ENCODE measurements at places on chromosomes 7 and 10. TPM values are rescaled to one million over a fixed set of nuclear protein-coding genes. Genes with fewer than 3 reads are reported as not detected.

DNA sequence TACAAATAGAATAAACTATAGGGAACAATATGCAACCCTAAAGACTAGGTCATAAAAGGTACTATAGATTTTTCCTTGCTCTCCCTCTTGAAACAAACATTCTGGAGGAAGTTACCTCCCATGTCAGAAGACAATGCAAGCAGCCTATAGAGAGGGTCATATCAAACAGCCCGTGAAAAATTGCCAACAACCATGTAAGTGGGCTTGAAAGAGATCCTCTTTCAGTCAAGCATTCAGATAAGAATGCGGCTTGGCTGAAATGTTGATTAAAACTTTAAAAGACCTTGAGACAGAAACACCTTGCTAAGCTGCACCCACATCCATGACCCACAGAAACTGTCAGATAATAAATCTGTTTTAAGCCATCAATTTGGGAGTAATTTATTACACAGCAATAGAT is 526.6 kb upstream of the GHITM start:
- no peaks in the 10 kb centered on the region for H3K4me1 ChIP-seq
- DNase-seq: no peak
- no peaks in the 10 kb centered on the region for H3K27me3 ChIP-seq
- H3K4me3 ChIP-seq: no peak overlapping the region

DNA sequence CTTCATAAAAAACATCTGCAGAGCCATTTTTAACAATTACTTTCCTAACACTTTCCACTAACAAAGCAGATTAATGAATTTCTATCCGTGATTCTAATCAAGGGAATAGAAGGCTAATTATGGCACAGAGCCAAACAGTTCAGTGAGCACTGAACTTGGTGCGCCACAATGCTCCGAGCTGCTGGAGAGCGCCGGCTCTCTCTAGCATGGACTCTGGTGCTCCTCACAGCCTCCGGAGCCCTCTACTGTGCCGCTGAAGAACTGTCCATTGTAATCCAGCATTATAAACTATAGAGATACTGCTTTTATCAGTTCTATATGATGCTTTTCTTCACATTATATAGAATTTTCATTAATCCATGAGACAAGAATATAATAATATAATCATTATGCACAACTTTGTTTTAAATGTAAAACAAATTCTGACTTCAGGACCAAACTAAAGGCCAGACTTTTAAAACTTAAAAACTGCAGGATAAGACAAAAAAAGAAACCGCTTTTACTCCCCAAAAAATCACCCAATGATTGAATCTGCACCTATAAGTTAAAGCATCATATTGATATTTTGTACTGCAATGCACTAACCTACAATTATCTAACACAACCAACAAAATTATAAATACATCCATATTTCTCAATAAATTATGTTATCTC is 123.6 kb downstream of the RNF32 start:
- H3K36me3 ChIP-seq: no peaks in the 10 kb centered on the region
- no peak overlapping the region for H3K4me3 ChIP-seq
- no peaks in the 10 kb centered on the region for H3K27me3 ChIP-seq
- peak; percentile 49 for DNase-seq

- DNase-seq: no peak
- H3K36me3 ChIP-seq: no peaks in the 10 kb centered on the region
- no peak overlapping the region for H3K27ac ChIP-seq
- no peaks in the 10 kb centered on the region for H3K4me1 ChIP-seq
Measured at GRCh38 chr7:112533591-112533990, 52.8 kb downstream of the LSMEM1 start.

DNA sequence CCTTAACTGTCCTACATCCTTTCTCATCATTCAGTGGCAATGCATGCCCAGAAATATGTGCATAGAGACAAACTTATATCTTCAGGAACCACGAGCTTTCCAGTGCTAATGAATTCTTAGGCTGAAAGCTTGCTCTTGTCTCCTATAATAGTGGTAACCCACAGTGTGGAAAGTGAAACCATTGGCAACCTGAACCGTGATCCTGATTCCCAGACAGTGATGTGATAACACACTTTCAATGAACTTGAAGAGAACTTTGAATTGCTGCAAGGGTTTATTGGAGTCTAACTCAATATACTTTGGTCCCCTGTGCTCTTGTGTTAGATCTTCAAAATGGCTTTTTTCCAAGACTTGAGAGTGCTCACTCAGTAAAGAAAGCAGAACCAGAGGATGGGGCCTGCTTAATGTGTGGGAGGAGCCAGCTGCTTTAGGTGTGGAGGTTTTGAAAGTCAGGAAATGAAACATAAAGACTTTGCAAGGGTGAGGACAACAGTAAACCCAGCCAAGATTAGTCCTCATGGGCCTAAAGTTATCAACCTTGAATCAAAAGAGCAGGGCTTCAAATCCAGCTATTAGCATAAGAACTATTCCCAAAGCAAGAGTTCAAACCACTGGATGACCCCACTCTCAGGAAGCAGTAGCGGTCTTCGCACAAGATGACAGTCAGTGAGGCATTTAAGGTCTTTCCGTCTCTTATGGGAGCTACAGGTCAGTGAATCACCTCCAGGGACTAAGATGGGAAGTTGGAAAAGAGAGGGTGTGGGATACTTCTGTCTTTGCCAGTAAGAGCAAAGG is 332.4 kb upstream of the NRP1 start:
- no peaks in the 10 kb centered on the region for H3K36me3 ChIP-seq
- no peaks in the 10 kb centered on the region for H3K27me3 ChIP-seq
- no peak overlapping the region for H3K4me3 ChIP-seq
- H3K4me1 ChIP-seq: no peaks in the 10 kb centered on the region

GRCh38 chr10:38025283-38025682 is 14.8 kb downstream of the ZNF33A start:
- no peaks in the 10 kb centered on the region for H3K27me3 ChIP-seq
- peaks cover 2% of the 10 kb centered on the region for H3K4me1 ChIP-seq
- no peak overlapping the region for H3K27ac ChIP-seq
- H3K36me3 ChIP-seq: peaks cover 44% of the 10 kb centered on the region
- DNase-seq: no peak

DNA sequence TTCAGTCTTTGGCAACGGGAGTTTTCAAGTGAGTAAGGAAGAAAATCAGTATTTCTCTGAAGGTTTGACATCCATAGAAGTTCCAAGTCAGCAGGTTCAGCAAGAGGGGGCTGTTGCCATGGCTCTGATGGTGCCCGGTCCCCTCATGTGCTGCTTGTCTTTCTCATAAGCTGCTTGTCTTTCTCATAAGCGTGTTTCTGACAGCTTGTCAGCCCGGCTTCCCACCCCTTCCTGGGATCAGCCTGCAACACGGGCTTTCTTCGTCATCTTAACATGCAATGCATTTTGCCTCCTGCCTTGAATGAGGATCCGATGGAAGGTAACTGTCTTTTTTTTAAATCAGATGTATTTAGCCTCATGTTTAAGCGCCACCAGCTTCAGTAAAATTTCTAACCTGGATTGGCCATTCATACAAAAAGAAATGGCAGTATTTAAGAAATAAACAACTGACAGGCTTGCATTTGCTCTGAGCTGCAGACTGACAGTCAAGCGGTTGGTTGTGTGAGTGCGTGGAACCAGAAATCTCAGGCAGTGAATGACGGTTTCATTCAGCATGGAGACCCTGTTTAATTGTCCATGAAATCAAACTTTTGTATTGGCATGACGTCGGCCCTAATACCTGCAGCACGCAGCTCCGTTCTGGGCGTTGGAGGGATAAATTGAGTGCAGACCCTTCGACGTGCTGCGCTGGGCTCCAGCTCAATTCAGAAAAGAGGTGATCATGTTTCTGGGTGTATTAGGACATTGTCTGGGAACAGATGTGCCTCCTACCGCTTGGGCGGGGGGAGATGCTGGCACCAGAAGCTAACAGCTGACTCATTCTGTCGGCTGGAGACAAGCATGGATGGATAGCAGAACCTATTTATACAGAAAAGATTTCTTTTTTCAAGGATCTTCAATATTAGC is 454.7 kb upstream of the FOXK1 start:
- H3K36me3 ChIP-seq: no peaks in the 10 kb centered on the region
- no peaks in the 10 kb centered on the region for H3K4me1 ChIP-seq
- no peak for DNase-seq
- H3K27me3 ChIP-seq: no peaks in the 10 kb centered on the region

DNA sequence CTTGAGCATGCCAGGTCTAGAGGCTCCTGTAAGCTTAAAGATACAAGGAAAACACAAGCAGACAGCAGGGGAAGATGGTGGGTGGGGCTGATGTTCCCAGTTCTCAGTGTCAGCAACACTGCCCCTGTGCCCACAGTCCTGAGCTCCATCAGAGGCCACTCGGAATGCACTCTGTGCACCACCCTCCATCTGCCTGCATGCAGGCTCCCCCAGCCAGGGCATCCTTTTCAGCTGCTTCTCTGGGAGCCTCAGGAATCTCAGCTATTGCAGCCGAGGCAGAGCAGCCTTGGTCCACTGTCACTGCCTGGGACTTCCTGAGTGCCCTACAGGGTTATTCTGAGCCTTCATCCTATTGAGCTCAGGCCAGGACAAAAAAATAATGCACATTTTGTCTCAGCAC is 22.2 kb downstream of the LBX1 start:
- no peaks in the 10 kb centered on the region for H3K36me3 ChIP-seq
- no peaks in the 10 kb centered on the region for H3K4me1 ChIP-seq
- no peak for DNase-seq
- H3K27ac ChIP-seq: no peak overlapping the region

DNA sequence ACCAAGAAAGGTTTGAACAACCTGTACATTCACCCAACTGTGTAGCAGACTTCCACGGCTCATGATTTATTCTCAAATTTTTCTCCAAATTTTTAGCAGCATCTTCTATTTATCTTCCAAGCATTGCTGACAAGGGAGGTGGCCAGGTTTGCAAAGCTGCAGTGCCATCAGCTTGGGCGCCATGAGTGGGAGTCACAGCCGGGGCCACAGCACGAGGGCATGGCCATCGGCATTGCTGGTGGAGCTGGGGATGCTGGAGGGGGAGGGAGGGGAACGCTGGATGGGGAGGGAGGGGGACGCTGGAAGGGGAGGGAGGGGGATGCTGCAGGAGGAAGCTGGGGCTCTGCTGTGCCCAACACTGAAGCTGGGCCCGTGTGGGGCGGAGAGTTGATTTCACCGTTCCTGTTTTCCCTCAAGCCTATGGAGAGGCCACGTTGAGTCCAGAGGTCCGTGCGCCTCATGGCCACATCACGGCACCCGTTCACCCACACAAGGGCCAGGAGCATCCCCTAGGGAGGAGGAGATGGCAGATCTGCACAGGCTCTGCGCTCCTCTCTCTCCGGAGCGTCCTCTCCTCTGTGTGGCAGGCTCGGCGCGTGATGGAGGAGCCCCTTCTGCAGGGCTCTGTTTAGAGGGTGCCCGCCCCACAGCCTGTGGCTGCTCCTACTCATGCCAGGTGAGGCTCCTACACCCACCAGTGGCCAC is 520.2 kb downstream of the DNAJB6 start:
- H3K4me3 ChIP-seq: no peak overlapping the region
- H3K27ac ChIP-seq: no peak overlapping the region
- H3K27me3 ChIP-seq: no peaks in the 10 kb centered on the region
- H3K36me3 ChIP-seq: no peaks in the 10 kb centered on the region
- DNase-seq: no peak
- H3K4me1 ChIP-seq: peaks cover 5% of the 10 kb centered on the region

GRCh38 chr10:19668116-19668515 is 148.1 kb upstream of the PLXDC2 start:
- no peaks in the 10 kb centered on the region for H3K4me1 ChIP-seq
- no peaks in the 10 kb centered on the region for H3K27me3 ChIP-seq
- DNase-seq: no peak
- no peak overlapping the region for H3K27ac ChIP-seq

GRCh38 chr7:139655305-139655704 is 122.5 kb downstream of the HIPK2 start:
- H3K27ac ChIP-seq: no peak overlapping the region
- H3K27me3 ChIP-seq: no peaks in the 10 kb centered on the region
- no peak overlapping the region for H3K4me3 ChIP-seq
- no peaks in the 10 kb centered on the region for H3K36me3 ChIP-seq
- peaks cover 47% of the 10 kb centered on the region for H3K4me1 ChIP-seq
- no peak for DNase-seq

- H3K27ac ChIP-seq: no peak overlapping the region
- H3K27me3 ChIP-seq: no peaks in the 10 kb centered on the region
- peaks cover 5% of the 10 kb centered on the region for H3K36me3 ChIP-seq
- no peaks in the 10 kb centered on the region for H3K4me1 ChIP-seq
Measured at GRCh38 chr10:24616536-24616935, 107.2 kb downstream of the ARHGAP21 start.

DNA sequence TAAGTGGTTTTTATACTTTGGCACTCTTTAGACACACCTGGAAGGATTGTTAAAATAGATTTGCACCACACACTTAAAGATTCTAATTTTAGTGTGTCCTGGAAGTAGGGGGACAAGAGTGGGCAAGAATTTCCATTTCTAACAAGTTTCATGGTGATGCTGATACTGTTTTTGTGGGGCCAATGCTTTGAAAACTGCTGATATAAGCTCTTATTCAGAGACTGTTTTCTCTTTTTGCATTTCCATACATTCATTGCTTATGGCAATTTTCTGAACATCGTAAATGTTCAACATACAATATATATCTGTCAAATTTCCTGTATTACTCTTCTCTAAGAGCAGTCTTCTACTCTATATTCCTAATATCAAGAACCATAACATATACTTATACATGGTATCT is 79.0 kb downstream of the TFEC start:
- no peaks in the 10 kb centered on the region for H3K36me3 ChIP-seq
- H3K4me3 ChIP-seq: no peak overlapping the region
- no peak overlapping the region for H3K27ac ChIP-seq
- no peaks in the 10 kb centered on the region for H3K4me1 ChIP-seq
- DNase-seq: no peak

DNA sequence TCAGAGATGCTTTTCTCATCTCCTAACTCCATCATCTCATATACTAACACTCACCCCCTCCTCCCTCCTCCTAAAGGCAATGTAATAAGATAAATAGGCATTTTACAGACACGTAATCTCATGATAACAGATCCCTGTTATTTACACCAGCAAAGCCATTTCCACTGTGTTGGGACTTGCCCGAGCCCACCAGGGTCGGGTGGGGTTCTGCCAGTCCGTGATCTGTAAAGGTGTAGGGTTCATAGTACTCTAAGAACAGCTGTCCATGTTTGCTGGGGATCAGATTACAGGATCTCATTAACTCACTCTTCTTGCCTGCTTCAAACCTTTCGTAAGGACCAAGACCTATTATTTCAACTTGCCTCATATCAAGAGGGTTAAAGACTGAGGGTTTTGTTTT is 172.4 kb downstream of the FZD1 start:
- no peaks in the 10 kb centered on the region for H3K4me1 ChIP-seq
- no peaks in the 10 kb centered on the region for H3K36me3 ChIP-seq
- no peaks in the 10 kb centered on the region for H3K27me3 ChIP-seq
- no peak overlapping the region for H3K4me3 ChIP-seq
- no peak overlapping the region for H3K27ac ChIP-seq

CTNNA3 gene
- 1.4 TPM for total RNA-seq

TPK1 gene
- total RNA-seq: 7.5 TPM

ARL4A gene
- total RNA-seq: 12.2 TPM

MORN4 gene
- 2.5 TPM for total RNA-seq

GBX1 gene
- total RNA-seq: not detected

Measured in liver (tissue), 10 donors.